Activated CD4-positive, alpha-beta memory T cell treated with anti-CD3 and anti-CD28 coated beads for 36 hours (primary cell): ENCODE measurements at places on chromosomes 4 and X. TPM values are rescaled to one million over a fixed set of nuclear protein-coding genes. Genes with fewer than 3 reads are reported as not detected.

SATL1 gene
- total RNA-seq, result not detected

PCYT1B gene
- 0.24 TPM for total RNA-seq

SLC26A1 gene
- not detected for total RNA-seq

CPLX1 gene
- total RNA-seq, result 0.43 TPM

NLGN4X gene
- not detected for total RNA-seq

VCX2 gene
- not detected for total RNA-seq

SMIM20 gene
- total RNA-seq, result 28.0 TPM

MAP3K15 gene
- 0.31 TPM for total RNA-seq

KLB gene
- total RNA-seq, result not detected

ZNF41 gene
- 8.4 TPM for total RNA-seq

ADGRL3 gene
- not detected for total RNA-seq

CSAG2 gene
- 0.88 TPM for total RNA-seq

SYN1 gene
- total RNA-seq, result 0.83 TPM

PORCN gene
- 7.7 TPM for total RNA-seq

ARAF gene
- 66.4 TPM for total RNA-seq

TLR3 gene
- not detected for total RNA-seq

RIPPLY1 gene
- not detected for total RNA-seq

RADX gene
- 11.8 TPM for total RNA-seq

MAML3 gene
- 0.51 TPM for total RNA-seq

CLDN22 gene
- not detected for total RNA-seq

SETD7 gene
- total RNA-seq, result 16.6 TPM

IL2RG gene
- total RNA-seq, result 290 TPM

P2RY4 gene
- total RNA-seq, result not detected

GABRB1 gene
- total RNA-seq, result not detected

BST1 gene
- total RNA-seq, result 0.67 TPM

MAGEC1 gene
- not detected for total RNA-seq

CYTL1 gene
- not detected for total RNA-seq

SCD5 gene
- total RNA-seq, result 0.14 TPM

FSTL5 gene
- total RNA-seq, result not detected

CT45A3 gene
- not detected for total RNA-seq

RAB9B gene
- total RNA-seq, result 0.57 TPM

FAM241A gene
- 3.1 TPM for total RNA-seq

DIPK2B gene
- not detected for total RNA-seq

CLCN5 gene
- total RNA-seq, result 2.9 TPM

DDX60 gene
- 28.9 TPM for total RNA-seq

SHROOM2 gene
- not detected for total RNA-seq

UGT2B17 gene
- not detected for total RNA-seq

ALB gene
- total RNA-seq, result not detected

NHSL2 gene
- 0.97 TPM for total RNA-seq

CT45A2 gene
- not detected for total RNA-seq

SUV39H1 gene
- total RNA-seq, result 32.3 TPM

CCSER1 gene
- total RNA-seq, result 0.17 TPM

SLITRK4 gene
- not detected for total RNA-seq

INTU gene
- total RNA-seq, result 0.19 TPM
